NCI-H2081 (cell line): ENCODE measurements at places on chromosomes 4 and X.

DNA sequence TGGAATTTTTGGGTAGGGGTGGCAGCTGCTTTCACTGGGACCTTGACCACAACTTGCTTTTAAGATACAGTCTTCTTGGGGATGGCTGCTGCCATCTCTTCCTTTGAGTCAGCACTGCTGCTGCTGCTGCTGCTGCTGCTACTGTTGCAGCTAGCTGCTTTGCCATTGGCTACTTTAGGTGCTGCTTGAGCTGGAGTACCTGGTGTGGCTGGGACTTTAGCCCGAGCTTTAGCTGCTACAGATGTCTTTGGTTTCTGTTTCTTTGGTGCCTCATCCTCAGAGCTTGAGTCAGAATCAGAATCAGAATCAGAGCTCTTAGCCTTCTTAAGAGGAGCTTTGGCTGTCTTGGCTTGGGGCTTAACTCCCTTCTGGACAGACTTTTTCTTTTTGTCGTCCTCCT, 52.2 kb downstream of the FAM9B start:
- no peak for DNase-seq

DNA sequence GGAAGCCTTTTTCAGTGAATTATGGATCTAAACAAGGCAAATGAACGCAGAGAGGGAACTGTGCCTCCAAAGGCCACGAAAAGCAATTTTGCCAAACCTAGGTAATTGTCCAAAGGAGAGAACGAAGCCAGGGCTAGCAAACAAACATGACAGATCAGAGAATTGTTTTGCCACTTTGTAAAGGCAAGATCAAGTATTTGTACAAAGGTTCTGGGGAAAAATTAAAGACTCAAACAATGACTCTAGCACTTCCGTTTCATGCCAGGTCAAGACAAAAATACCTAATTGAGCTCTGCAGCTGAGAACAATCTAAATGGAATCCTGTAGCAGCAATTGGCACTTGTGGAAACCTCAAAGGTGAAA, 8.5 kb downstream of the RBM47 start:
- DNase-seq = peak; percentile 11

DNA sequence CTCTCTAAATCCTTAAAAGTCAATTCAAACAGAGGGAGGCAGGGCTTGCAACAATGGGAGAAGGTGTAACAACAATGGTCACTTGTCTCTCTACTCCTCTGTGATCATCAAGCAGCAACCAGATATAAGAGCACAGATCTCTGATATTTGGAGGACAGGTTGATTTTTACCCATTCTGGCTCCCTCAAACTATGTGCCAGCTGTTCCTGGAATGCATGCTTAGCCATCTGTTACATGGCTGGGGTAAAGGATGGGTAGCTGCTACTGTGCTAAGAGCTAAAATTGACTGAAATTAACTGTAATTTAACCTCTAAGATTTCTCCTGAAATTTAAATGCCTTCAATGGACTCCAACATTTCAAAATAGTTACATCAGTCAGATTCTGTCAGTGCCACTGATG, 1459.9 kb downstream of the PCDH7 start:
- DNase-seq = no peak

- no peak for DNase-seq
Measured at GRCh38 chr4:13584481-13584880, 40.2 kb upstream of the NKX3-2 start.

- DNase-seq = no peak
Measured at GRCh38 chr4:55879224-55879623, 25.8 kb downstream of the EXOC1 start.

GRCh38 chrX:135480076-135480475, 40.4 kb upstream of the INTS6L start:
- DNase-seq = no peak

GRCh38 chrX:41917517-41917916, 5.8 kb downstream of the CASK start:
- DNase-seq = no peak

GRCh38 chr4:110344165-110344564, 131.8 kb upstream of the ENPEP start:
- DNase-seq = no peak

GRCh38 chrX:97672608-97673007, 788.9 kb downstream of the RPA4 start:
- peak; percentile 85 for DNase-seq

DNA sequence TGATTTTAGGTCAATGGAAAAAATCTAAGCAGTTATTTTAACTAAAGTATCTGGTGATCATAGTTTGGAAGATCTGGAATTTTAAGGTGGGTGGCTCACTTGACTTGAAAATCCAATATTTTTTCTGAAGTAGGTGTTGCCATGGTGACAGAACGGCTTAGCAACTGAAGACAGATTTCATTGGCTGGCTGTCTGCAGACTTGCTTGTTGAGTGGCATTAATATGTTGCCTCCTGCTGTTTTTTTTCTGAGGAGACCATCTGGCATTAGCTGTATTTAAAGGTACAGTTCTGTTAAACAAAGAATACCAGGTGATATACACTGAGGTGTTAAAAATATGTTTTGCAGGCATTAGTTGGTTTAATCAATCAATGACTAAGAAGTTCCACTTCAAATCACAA, 19.8 kb downstream of the CPE start:
- DNase-seq = peak; percentile 95

DNA sequence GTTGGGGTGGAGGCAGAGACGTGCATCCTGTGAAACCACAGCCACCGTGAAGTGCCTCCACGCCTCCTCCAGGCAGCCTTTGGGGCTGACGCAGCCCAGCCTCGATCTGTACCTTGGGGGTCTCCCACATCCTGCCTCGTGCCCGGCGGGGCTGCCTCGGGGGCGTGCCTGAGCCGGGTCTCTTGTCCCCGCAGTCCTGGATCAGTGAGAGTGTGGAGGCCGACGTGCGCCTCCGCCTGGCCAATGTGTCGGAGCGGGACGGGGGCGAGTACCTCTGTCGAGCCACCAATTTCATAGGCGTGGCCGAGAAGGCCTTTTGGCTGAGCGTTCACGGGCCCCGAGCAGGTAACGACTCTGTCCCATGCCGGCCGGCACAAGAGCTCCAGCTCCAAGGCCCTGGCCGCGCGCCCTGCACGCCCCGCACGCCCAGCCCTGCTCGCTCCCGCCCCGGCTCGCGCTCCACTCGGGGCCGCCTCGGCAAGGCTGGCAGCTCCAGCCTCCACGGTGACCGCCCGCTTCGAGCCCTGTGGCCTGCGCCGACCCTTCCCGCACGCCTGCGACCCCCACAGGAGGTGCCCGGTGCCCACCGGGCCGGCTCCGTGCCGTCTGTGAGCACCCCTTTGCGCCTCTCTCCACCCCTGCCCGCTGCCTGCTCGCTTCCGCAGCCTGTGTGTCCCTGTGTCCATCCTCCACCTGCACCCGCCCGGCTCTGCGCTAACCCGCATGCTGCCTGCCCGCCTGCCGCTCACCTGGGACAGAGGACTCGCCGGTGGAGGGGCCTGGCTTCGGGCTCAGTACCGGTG, 9.8 kb downstream of the FGFR3 start:
- DNase-seq = no peak

- no peak for DNase-seq
Measured at GRCh38 chr4:6943012-6943884, 33.6 kb downstream of the TBC1D14 start.

GRCh38 chr4:128427832-128428366, 140.3 kb upstream of the PGRMC2 start:
- DNase-seq = peak; percentile 40

- no peak for DNase-seq
Measured at GRCh38 chr4:177118596-177118995, 191.1 kb upstream of the NEIL3 start.

DNA sequence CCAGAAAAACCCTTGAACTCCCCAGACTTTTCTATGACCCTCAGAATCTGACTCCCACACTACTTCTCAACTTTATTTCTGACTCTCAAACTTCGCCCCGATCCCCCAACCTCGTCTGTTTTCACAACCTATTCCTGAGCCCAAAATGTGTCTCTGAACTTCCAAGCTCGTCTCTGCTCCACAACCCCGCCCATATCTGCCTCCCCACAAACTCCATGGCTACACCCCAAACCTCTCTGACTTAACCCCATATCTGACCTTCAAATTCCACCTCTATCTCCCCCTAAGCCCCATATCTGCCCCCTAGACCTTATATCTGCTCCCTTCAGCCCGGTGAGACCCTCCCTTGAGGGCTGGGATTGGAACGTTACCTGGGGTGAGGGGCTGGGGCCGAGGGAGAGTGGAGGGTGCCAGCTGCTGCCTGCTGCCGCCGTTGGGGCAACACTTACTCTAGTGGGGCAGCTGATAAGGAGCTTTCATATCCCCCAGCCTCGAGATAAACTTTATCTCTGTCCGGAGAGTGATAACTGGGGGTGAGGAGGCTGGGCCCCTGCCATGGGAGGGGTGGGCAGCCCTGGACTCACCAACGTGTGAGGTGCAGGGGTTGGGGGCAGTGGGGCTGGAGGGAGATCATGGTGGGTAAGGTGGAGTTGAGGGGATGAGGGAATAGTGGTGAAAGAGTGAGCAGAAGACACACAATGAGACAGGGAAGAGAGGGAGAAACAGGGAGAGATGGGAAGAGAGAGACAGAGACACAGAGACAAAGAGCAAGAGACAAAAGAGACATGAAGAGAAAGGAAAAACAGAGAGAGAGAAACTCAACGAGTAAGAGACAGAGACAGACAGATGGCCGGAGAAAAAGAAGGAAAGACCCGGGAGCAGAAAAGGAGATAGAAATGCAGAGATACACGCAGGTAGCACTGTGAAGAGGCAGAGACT, 1.4 kb downstream of the GATA1 start:
- DNase-seq = no peak

GRCh38 chr4:3311489-3312171, 18.8 kb downstream of the RGS12 start:
- DNase-seq = peak; percentile 49

DNA sequence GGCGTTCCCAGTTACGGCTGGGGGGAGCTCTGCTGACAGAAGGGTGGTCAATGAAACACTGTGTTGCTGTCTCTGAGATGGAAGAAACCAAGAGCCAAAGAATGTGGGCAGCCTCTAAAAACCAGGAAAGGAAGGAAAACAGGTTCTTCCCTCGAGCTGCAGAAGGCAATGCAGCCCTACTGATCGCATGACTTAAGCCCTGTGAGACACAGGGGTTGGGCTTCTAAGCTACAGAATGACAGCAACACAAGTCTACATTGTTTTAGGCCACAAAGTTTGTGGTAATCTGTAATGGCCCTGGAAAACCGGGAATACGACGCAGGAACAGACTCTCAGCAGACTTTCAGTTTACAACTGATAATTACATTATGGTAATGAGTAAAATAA, 38.2 kb upstream of the MTNR1A start:
- DNase-seq = no peak

- DNase-seq = no peak
Measured at GRCh38 chr4:18670034-18670433, 648.5 kb upstream of the LCORL start.

GRCh38 chr4:183445097-183445428, 627 bp downstream of the CDKN2AIP start:
- no peak for DNase-seq

- peak; percentile 2 for DNase-seq
Measured at GRCh38 chr4:173821876-173822275, 291.8 kb upstream of the HAND2 start.

DNA sequence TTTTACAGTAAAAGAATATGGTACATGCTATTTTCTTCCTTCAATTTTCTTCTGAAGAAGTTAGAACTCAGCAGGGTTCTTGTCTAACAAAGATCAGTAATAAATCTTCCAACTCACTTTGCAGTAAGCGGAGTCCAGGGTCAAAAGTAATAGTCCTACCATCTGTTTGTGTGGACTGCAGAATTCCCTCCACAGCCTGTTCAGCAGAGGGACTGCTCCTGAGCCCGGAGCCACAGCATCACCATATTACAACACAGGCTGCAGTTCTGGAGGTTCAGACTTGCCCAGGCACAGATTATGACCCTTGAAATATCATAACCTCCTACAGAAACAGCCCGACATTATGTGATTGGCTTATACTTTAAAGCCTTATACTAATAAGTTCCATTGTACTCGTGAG, 10.3 kb downstream of the FHDC1 start:
- DNase-seq = no peak

- no peak for DNase-seq
Measured at GRCh38 chr4:122739174-122739573, 6.7 kb downstream of the BBS12 start.

DNA sequence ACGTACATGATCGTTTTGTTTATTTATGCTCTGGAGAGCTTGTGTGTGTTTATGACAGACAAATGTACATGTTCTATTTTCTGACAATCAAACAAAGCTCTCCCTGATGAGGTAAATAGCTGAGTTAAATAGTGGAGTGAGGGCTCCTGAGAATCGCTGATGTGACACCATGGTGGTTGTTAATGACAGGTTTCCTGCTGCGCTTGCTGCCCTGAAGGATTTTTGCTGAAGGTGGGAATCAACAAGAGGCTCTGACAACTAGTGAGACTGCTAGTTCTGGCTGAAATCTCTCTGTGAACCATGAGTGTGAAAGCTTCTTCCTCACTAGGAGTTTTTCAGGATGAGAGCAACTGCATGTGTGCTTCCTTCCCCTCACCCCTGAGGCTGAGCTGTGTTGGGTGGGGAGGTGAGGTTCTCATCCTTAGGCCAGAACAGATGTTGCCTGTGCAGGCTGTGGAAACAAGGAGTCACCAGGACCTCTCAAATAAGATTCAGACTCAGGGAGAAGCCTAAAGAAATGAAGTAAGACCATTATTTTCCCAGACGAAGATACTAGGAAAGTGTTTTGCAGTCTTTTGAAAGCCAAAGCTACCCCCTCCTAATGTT, 173.4 kb upstream of the JADE1 start:
- DNase-seq = peak; percentile 80

GRCh38 chrX:118975831-118976598, 1.6 kb downstream of the LONRF3 start:
- peak; percentile 76 for DNase-seq

DNA sequence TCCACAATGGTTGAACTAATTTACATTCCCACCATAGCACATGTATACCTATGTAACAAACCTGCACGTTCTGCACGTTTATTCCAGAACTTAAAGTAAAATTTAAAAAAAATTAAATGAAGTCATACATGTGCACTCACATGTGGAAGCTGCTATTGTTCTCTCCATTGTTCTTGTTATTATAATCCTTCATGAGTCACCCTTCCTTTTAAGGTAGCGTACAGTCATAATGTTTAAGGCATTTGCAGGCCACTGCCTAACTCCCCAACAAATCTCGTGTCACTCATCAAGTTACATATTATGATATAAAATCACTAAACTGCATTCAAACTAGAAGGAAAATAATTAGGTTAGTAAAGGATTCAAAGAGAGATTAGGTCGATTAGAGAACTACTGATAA, 63.6 kb downstream of the SLC7A11 start:
- no peak for DNase-seq
